M059J (cell line): ENCODE measurements at places on chromosomes 12 and 14.

DNA sequence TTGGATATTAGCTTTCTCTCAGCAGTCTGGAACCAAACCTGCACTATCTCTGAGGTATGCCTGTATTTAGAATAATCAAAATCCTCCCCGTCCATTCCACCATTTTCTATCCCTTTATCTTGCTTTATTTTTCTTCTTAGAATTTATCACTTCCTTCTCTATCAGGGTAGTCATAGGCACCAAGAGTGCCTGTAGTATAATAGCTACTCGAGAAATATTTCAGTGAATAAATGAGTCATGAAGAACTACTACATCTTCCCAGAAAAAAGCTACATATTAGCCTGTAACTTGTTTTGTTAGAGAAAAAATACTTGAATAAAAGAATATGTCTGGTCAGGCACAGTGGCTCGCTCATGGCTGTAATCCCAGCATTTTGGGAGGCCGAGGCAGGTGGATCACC lies 4.3 kb downstream of the SLC2A14 start:
- peak; percentile 8 for DNase-seq

GRCh38 chr12:131098178-131098981 lies 144.7 kb downstream of the ADGRD1 start:
- DNase-seq = no peak

- DNase-seq = no peak
Observed at GRCh38 chr12:62190689-62191490, 69.3 kb upstream of the USP15 start.

GRCh38 chr12:12899530-12900380 lies 8.4 kb downstream of the GPRC5A start:
- DNase-seq = peak; percentile 95

GRCh38 chr14:92679246-92679645 lies 69.2 kb downstream of the LGMN start:
- no peak for DNase-seq

DNA sequence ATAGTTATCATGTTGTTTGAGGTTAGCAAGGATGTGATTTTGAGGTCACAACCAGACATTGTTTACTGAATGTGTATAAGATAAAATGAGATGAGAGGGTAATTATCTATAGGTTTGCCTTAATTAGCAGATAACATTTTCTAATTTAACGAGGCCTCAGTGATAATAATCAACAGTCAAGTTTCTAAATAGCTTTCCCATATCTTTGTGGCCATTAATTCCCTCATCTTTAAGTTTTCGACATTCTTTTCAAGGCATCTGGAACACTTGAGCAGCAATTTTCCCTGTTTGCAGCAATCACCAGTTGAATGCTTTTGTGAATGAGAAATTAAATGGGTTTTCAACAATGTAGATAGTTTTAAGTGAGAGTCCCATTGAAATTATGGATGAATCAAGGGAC lies 304.1 kb downstream of the SYT1 start:
- no peak for DNase-seq

- no peak for DNase-seq
Observed at GRCh38 chr12:6821591-6822425, at the start of gene GPR162. Gene GPR162, plus strand, starts transcription at chr12:6821821. Its CDS starts 2,078 bp downstream, at chr12:6823899.

- no peak for DNase-seq
Observed at GRCh38 chr12:110725267-110725666, 17.4 kb downstream of the PPP1CC start.

DNA sequence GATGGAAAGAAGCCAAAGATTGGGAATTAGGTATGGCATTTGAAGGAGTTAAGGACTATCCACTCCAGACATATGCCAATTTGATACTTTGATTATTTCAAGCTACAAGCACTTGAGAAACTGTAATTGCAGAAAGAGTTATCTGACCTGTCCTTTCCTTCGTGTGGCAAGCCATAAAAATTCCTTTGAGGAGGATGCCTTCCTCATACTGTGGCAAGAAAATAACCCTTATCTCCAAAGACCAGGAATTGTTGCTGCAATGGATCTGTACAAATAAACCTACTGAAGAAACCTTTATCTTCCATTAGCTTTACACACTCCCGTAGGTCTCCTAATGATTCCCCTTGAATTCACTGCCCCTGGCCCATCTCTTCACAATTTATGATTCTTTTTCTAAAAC lies 165.1 kb upstream of the AMIGO2 start:
- DNase-seq = peak; percentile 22

DNA sequence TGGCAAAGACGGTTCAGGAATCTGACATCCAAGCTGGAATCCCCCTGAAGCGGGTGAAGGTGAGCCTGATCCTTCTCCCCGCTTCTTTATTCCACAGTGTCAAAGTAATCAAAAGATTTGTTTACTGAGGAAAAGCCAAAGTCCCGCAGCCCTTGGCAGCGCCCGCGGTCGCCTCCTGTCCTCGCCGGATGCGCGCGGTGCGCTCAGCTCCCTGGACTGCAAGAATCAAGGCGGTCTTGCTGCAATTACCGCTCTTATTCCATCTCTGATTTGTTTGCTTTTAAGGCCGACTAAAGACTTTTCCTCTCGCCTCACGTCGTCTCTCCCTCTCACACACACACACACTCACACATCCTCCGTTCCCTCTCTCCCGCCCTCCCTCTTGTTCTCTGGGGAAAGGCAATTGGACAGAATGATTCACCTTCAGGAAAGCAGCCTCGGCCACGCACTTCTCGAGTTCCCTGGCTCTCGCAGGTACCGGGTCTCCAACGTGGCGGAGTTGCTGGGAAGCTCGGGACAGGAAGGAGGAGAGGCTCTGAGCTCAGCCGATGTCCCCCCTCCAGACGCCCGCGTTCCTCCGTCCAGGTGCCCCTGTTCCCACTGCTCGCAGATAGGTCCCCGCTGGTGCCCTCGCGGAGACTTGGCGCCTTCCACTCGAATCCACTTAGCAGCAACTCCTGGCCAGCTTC lies 68.6 kb upstream of the USP15 start:
- peak; percentile 36 for DNase-seq

GRCh38 chr14:77036484-77037214 lies 8.1 kb upstream of the IRF2BPL start:
- DNase-seq = no peak

DNA sequence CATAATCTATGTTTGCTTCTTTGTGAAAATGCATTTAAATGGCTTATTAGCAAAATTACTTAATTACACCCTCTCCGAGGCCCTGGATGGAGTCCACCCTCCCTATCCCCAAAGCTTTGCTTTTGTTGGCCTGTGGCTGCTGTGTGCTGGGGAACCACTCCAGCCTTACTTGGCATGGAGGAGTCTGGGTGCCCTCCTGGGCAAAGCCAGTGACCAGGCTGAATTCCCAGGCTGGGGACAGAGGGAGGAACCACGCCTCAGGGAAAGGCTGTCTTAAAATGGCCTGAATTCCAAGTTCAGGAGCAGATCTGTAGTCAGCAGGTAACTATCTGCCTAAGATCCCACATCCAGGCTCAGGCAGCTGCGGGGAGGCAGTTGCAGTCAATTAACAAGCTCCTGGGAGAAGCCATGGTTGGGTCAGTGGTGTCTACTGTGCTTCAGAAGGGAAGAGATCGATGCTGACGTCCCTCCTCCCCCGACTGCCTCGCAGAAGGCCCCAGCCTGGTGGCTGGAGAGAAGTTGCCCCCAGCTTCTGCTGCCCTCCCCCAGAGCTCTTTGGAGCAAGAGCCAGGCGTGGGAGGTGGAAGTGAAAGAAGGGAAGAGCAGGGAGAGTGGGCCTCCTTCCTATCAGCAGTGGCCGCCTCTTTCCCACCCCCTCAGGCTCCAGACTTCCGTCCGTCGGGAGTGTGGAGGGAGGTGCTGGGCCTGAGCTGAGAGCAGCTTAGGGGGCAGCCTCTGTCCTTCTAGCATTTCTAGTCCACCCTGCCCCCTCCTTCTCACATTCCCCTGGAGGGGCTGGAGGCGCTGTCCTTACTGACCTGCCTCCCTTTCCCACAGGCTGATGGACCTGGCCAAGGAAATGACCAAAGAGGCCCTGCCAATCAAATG lies 11.3 kb downstream of the VASH1 start:
- no peak for DNase-seq

DNA sequence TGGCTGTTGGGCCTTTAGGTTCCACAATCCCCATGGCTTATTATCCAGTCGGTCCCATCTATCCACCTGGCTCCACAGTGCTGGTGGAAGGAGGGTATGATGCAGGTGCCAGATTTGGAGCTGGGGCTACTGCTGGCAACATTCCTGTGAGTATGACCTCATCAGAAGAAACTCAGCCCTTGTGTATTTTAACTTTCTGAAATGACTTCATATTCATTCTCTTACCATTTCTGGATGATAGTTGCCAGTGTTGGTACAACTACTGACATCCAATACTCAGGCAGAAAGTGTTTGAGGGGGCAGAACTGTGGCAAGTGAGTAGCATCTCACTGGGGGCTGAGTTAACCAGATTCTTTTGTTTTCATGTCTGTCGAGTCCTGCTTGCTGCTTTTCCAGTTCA lies 2.3 kb downstream of the DAZAP2 start:
- peak; percentile 42 for DNase-seq

GRCh38 chr12:87928031-87928430 lies 101.2 kb downstream of the C12orf50 start:
- no peak for DNase-seq

GRCh38 chr12:116087399-116087798 lies 190.1 kb downstream of the MED13L start:
- no peak for DNase-seq

- no peak for DNase-seq
Observed at GRCh38 chr14:58668848-58669480, 31.2 kb downstream of the DACT1 start.
